Neural crest cell (in vitro differentiated cells): ENCODE measurements at places on chromosomes 11 and 22.

DNA sequence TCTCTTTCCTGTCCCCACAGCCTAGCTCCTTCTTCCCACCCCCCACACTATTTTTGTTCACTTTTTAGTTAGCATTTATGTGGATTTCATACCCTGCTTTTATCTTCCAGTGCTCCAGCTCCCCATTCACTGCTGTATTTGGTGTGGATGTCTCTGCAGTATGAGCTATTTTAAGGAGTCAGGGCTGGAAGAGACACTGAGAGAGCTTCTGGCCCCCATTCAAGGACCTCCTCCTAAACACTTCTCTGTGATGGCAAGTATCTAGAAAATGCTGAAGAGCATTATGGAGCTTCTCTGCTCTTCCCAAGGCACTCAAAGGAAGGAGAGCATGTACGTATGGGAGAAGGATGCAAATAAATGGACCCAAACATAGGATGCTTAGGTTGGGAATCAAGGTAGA lies 79.5 kb downstream of the RAB30 start:
- DNase-seq: no peak

- DNase-seq: no peak
These were observed 2.1 kb downstream of the LPXN start for GRCh38 chr11:58573451-58574104.

GRCh38 chr11:68300076-68300830 lies 12.1 kb upstream of the LRP5 start:
- no peak for DNase-seq

DNA sequence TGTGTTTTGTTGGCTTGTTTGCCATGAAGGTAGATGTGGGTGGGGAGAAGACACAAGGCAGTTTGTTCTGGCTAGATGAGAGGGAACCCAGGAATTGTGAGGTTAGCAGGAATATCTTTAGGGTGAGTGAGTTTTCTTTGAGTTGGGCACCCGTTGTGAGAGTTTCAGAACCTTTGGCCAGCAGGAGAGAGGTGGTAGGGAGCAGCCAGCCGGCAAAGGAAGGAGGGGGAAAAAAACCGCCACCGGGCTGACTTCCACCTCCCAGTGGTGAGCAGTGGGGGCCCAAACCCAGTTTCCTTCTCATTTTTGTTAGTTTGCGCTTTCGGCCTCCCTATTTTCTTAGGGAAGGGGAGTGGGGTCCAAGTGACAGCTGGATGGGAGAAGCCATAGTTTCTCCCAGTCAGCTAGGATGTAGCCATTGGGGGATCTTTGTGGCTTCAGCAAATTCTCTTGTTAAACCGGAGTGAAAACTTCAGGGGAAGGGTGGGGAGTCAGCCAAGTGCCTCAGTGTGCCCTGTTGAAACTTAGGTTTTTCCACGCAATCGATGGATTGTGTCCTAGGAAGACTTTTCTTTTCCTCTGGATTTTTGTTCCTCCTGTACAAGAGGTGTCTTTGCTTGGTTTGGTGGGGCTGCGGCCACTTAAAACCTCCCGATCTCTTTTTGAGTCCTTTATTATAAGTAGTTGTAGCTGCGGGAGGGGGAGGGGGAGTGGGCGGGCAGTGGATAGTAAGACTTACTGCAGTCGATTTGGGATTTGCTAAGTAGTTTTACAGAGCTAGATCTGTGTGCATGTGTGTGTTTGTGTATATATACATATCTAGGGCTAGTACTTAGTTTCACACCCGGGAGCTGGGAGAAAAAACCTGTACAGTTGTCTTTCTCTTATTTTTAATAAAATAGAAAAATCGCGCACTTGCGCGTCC lies 1.1 kb upstream of the GCAT start:
- no peak for DNase-seq

GRCh38 chr11:132895340-132895739 lies 637.0 kb downstream of the OPCML start:
- DNase-seq: no peak

DNA sequence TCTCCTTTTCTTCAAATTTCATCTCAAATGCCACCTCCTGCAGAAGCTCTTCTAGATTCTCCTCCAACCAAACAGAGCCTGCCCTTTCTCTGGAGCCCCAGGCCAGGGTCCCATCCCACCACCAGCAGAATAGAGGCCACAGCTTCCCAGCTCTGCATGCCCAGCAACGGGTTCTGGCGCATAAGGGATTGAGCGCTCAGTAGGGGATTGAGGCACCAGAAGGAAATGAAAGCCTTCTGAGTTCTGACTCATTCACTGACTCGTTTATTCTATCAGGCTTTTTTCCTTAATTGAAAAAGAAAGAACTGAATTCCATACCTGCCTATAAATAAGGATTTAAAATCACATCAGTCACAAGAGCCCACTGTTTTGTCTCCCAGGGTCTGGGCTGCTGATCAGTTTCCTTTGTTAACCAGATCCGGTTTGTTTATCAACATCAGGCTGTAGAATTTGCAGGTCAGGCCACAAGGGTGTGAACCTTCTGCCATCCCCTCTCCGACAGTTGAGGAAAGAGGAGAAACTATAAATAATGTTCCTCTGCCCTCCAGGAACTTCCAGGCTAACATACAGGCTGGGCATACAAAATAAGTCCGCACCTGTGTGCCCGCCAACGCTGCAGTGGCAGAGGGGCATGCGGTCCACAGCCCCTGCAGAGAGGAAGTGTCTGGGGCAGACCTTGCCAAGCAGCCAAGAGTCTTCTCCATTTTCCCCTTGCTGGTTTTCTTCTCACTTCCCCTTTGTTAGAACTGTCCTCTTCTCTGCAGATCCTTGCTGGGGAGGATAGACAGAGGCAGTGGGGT lies 63.5 kb upstream of the PRDM11 start:
- DNase-seq: no peak

- no peak for DNase-seq
These were observed 23.4 kb upstream of the BDNF start for GRCh38 chr11:27723687-27724086.

GRCh38 chr11:278001-278951 lies at the start of gene NLRP6:
NLRP6 (plus strand) TSS chr11:278407; CDS start chr11:278570, 163 bp downstream.
- DNase-seq: no peak

DNA sequence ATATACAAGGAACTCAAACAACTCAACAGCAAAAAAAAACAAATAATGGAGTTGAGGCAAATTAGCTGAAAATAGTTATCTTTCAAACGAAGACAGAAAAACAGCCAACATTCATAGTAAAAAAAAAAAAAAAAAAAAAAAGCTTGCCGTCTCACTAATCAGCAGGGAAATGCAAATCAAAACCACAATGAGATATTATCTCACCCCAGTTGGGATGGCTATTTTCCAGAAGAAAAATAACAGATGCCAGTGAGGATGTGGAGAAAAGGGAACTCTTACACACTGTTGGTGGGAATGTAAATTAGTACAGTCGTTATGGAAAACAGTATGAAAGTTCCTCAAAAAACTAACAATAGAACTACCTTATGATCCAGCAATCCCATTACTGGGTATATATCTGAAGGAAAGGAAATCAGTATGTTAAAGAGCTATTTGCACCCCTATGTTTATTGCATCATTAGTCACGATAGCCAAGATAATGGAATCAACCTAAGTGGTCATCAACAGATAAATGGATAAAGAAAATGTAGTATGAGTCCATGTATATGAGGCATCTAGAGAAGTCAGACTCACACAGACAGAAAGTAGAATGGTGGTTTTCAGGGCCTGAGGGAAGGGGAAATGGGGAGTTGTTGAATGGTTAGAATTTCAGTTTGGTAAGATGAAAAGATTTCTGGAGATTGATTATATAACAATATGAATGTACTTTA lies 56.0 kb downstream of the USP35 start:
- no peak for DNase-seq

GRCh38 chr11:69425444-69425843 lies 56.0 kb upstream of the LINC01488 start:
- no peak for DNase-seq
